ENCODE measurements at places on chromosomes 4 and X. TPM values are rescaled to one million over a fixed set of nuclear protein-coding genes. Genes with fewer than 3 reads are reported as not detected.

The GAGE12F gene
- not detected for total RNA-seq

The SOWAHD gene
- total RNA-seq = 1.8 TPM

The MAGEB1 gene
- not detected for total RNA-seq

The CENPI gene
- 69.2 TPM for total RNA-seq

The PLK4 gene
- total RNA-seq = 13.8 TPM

The ADAMTS3 gene
- total RNA-seq = 0.12 TPM

The USP9X gene
- total RNA-seq = 81.7 TPM

The MAP3K15 gene
- total RNA-seq = not detected

The RTL9 gene
- total RNA-seq = 0.02 TPM

The ATP6AP1 gene
- total RNA-seq = 144 TPM

The NRK gene
- total RNA-seq = not detected

The ADH7 gene
- not detected for total RNA-seq

The GNRHR gene
- total RNA-seq = not detected

The TEX11 gene
- not detected for total RNA-seq

The EDA gene
- total RNA-seq = 0.30 TPM

The TLR10 gene
- total RNA-seq = not detected

The ABLIM2 gene
- total RNA-seq = not detected

The CSN1S1 gene
- not detected for total RNA-seq

The ARR3 gene
- total RNA-seq = not detected

The PPEF1 gene
- total RNA-seq = not detected

The LRAT gene
- not detected for total RNA-seq

The PRDM8 gene
- 10.6 TPM for total RNA-seq

The SLC2A9 gene
- total RNA-seq = not detected

The REELD1 gene
- total RNA-seq = not detected

The TLR8 gene
- total RNA-seq = not detected

The CENPVL1 gene
- total RNA-seq = not detected

The GAGE12E gene
- total RNA-seq = not detected

The GC gene
- not detected for total RNA-seq

The MAGEA10 gene
- 3.9 TPM for total RNA-seq

The LDB2 gene
- total RNA-seq = 33.5 TPM

The ALB gene
- not detected for total RNA-seq

The SPIN2B gene
- 15.3 TPM for total RNA-seq

The CXCL3 gene
- total RNA-seq = 0.81 TPM

The MEPE gene
- 0.07 TPM for total RNA-seq

The SNCA gene
- total RNA-seq = 8.3 TPM

All from M059J (cell line).